ENCODE measurements at places on chromosomes 12 and 14.

GRCh38 chr12:132520421-132521199 lies 30.7 kb downstream of the FBRSL1 start:
- DNase-seq, result no peak

DNA sequence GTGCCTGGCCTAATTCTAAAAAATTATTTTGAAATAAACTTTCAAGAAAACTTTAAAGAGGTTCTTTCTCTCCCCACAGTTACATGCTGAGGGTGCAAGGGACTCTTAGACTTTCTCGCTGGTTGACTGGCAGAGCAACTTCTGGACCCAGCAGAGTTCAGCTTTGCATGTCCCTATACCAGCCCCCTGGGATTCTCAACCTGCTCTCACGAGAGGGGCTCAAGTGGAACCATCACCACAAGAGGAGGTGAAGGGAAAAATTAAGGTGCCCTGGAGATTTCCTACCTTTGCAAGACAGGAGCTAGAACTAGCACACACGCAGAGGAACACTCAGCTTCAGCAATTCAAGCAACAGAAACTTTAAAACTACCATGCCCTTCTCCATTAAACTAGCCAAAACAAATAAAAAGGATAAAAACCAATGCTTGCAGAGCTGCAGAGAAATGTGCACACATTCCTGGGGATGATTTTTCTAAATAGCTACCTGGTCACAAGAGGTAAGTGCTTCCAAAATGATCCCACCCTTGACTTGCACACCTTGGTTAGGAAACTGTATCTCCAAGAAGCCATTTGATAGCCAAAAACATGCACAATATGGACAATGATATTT lies 2.5 kb downstream of the HVCN1 start:
- no peak for DNase-seq

- no peak for DNase-seq
Measured at GRCh38 chr14:21796916-21797315, 123.3 kb upstream of the OR4E1 start.

DNA sequence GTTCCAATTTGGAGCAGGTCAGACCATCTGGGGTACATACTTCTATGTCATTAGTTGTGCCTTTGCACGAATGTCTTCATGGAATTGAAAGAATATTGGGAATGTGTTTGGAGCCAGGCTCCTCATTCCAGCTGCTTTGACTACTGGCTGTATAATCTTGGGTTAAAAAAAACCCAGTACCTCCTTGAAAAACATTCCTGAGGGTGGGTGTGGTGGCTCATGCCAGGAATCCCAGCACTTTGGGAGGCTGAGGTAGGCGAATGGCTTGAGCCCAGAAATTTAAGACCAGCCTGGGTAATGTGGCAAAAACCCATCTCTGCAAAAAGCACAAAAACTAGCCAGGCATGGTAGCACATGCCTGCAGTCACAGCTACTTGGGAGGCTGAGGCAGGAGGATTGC lies 125.6 kb downstream of the TTC8 start:
- DNase-seq, result no peak

DNA sequence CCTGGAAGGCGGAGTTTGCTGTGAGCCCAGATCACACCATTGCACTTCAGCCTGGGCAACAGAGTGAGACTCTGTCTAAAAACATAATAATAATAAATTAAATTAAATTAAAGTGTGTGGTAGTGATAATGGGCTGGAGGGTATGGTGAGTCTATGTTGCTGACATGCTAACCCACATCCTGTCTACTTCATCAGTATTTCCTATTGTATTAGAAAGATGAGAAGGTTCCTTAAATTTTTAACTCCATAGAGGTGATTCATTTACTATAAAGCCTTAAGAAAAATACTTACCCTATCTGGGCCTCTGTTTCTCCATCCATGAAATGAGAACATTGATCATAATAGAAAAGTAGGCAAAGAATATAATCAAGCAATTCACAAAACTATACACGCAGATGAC lies 280.5 kb downstream of the FBXL14 start:
- no peak for DNase-seq

- no peak for DNase-seq
Measured at GRCh38 chr12:53107122-53107521, 3.8 kb downstream of the SOAT2 start.

GRCh38 chr12:112153893-112154219 lies 28.5 kb downstream of the TRAFD1 start:
- DNase-seq, result no peak

DNA sequence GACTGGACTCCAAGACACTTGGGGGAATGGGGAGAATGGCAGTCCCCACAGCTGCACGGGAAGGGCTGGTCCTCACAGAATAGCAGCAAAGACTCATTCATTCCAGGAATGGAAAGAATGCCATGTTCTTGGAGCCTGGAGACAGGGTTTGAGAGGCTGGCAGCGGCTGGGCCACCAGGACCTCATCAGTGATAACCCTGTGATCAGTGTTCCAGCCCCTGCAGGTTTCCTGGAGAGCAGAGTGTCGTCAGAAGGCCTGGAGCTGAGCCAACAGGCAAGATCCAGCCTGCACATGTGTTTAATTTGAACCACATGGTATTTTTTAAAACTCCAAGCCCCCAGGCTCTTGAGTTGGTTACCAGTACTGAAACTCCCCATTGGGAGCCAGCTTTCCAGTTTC lies 11.3 kb downstream of the BDKRB1 start:
- DNase-seq, result no peak

DNA sequence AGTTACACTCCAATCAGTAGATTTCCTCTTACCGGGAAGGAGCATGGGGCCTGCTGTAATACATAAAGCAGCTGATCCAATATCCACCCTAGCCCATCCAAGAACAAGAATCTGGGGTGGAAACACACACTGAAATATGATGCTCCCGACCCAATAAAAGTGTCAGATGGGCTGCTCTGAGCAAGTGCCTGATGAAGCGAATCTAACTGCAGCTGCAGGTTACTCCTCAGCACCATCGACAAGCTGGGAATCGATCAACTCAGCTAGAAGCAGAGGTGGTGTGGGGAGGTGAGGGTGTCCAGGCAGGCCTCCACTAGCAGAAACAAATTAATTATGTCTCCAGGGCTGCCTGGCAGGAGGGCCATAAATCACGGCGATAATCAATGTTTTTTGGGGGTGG lies 64.0 kb upstream of the WSCD2 start:
- DNase-seq, result no peak

DNA sequence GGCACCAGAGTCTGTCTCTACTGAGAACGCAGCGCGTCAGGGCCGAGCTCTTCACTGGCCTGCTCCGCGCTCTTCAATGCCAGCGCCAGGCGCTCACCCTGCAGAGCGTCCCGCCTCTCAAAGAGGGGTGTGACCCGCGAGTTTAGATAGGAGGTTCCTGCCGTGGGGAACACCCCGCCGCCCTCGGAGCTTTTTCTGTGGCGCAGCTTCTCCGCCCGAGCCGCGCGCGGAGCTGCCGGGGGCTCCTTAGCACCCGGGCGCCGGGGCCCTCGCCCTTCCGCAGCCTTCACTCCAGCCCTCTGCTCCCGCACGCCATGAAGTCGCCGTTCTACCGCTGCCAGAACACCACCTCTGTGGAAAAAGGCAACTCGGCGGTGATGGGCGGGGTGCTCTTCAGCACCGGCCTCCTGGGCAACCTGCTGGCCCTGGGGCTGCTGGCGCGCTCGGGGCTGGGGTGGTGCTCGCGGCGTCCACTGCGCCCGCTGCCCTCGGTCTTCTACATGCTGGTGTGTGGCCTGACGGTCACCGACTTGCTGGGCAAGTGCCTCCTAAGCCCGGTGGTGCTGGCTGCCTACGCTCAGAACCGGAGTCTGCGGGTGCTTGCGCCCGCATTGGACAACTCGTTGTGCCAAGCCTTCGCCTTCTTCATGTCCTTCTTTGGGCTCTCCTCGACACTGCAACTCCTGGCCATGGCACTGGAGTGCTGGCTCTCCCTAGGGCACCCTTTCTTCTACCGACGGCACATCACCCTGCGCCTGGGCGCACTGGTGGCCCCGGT lies at the start of gene PTGDR:
PTGDR (plus strand) TSS at position 198 of the 778 bp plus-strand sequence; CDS start at position 315, 117 bp downstream.
- no peak for DNase-seq

- no peak for DNase-seq
Measured at GRCh38 chr14:87705439-87705896, 287.5 kb downstream of the GALC start.

- DNase-seq, result peak; percentile 72
Measured at GRCh38 chr12:32895688-32896431, 717 bp downstream of the PKP2 start.

- DNase-seq, result no peak
Measured at GRCh38 chr14:32774214-32774613, 164.5 kb upstream of the NPAS3 start.

GRCh38 chr14:64550621-64551333 lies 1.0 kb downstream of the PPP1R36 start:
- DNase-seq, result no peak

GRCh38 chr14:93960108-93960475 lies 16.3 kb downstream of the ASB2 start:
- no peak for DNase-seq

DNA sequence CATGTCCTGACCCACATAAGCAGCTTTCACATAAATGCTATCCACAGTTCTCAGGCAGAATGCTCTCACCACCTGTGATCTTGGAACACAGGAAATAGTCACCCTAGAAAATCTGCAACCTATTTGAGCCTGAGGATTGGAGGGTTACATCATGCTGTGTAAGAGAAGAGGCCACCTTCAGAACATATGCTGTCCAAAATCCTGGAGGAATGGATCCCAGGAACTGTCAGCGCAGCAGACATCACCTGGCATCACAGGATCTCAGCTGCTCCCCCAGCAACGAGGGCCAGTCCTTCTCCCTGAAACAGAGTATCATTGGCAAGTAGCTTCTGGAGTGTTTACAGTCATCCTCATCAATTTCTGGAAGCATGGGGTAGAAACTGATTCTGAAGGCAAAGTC lies 63.2 kb upstream of the LTA4H start:
- DNase-seq, result no peak

GRCh38 chr14:63899953-63900352 lies 47.1 kb downstream of the SYNE2 start:
- DNase-seq, result no peak

- DNase-seq, result no peak
Measured at GRCh38 chr14:105143451-105144025, 25.0 kb downstream of the JAG2 start.

GRCh38 chr12:83067981-83068380 lies 381.3 kb downstream of the TMTC2 start:
- no peak for DNase-seq
